ENCODE measurements at places on chromosomes 5 and 9. TPM values are rescaled to one million over a fixed set of nuclear protein-coding genes. Genes with fewer than 3 reads are reported as not detected.

ST8SIA4 gene
- 47.1 TPM for total RNA-seq

MYMK gene
- total RNA-seq = not detected

PFN3 gene
- total RNA-seq = not detected

HK3 gene
- total RNA-seq = 0.46 TPM

NME5 gene
- total RNA-seq = not detected

MARCOL gene
- total RNA-seq = not detected

RC3H2 gene
- total RNA-seq = 35.6 TPM

IER5L gene
- total RNA-seq = 4.6 TPM

SLC46A2 gene
- not detected for total RNA-seq

PIP5KL1 gene
- 4.4 TPM for total RNA-seq

TXN gene
- 220 TPM for total RNA-seq

C9 gene
- total RNA-seq = not detected

ADCY2 gene
- total RNA-seq = not detected

C9orf152 gene
- total RNA-seq = not detected

ACOT12 gene
- not detected for total RNA-seq

ADRB2 gene
- total RNA-seq = 0.60 TPM

FTMT gene
- total RNA-seq = not detected

IRX2 gene
- not detected for total RNA-seq

RASGEF1C gene
- not detected for total RNA-seq

IL5 gene
- total RNA-seq = 1.3 TPM

NAIP gene
- 10.7 TPM for total RNA-seq

OR13C3 gene
- total RNA-seq = not detected

SKP2 gene
- total RNA-seq = 25.3 TPM
